ENCODE measurements at places on chromosomes 12 and 14.

GRCh38 chr12:117486840-117487659 is 125.6 kb upstream of the NOS1 start:
- DNase-seq, result no peak

- DNase-seq, result no peak
Measured at GRCh38 chr14:65169351-65169750, 67.0 kb upstream of the MAX start.

GRCh38 chr14:90445011-90445410 is 48.2 kb downstream of the CALM1 start:
- no peak for DNase-seq

DNA sequence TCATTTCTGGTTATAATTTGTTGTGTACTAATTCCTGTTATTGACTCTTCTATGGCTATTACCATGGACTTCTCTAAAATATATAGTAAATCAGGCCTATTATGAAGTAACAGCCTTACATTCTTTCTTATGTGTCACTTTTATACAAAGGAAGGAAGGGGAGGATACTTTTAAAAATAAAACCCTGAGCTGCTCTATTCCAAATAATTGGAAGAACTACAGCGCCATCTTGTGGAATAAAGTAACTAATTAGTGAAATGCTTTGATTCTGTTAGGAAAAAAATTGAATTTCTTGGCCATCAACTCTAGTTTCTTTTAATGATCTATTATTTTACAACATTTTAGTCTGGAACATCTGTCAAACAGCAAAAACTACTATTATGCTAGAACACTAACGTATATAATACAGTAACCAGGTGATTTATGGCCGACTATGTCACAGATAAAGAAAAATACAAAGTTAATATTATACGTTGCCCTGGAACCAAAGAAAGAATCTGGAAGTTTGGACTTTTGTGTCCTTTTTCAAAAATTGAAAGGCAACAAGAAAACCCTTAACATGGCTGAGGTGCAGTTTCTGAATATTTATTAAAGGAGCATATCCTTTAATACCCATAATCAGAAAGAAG is 55.0 kb upstream of the NELL2 start:
- DNase-seq, result peak; percentile 73

DNA sequence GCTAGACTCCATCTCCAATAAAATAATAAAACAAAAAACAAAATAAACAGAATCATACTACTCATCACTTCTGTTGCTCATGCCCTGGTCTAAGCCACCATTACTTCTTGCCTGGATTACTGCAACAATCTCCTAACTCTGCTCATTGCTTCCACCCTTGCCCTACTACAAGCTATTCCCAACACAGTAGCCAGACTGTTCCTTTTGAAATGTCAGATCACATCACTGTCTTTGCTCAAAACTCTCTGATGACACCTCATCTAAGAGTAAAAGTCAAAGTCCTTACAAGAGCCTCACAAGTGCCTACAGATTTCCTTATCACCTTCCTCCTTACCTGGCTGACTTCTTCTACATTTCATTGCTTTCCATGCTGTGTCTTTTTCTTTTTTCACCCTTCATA is 10.0 kb downstream of the FBXO33 start:
- no peak for DNase-seq

GRCh38 chr14:33435911-33436689 is 497.4 kb downstream of the NPAS3 start:
- DNase-seq, result peak; percentile 54

DNA sequence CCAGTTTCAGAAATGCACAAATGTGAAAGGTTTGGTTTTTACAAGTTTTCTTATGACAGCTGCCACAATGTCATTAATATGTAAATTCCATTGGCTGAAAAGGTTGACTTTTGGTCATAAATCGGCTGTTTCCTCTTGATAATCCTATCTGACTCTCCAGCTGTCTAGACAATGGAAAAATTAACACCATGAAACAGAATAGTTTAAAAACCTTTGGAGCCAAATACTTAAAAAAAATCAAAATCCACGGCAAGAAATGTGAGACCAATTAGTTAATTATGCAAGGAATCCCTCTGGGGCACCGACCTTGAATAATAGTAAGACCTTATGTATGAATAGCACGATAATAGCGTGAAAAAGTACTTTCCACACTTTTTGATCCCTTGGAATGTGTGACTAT is 138.0 kb downstream of the ZNF664 start:
- no peak for DNase-seq

GRCh38 chr12:91140026-91140931 is 29.0 kb upstream of the LUM start:
- no peak for DNase-seq

DNA sequence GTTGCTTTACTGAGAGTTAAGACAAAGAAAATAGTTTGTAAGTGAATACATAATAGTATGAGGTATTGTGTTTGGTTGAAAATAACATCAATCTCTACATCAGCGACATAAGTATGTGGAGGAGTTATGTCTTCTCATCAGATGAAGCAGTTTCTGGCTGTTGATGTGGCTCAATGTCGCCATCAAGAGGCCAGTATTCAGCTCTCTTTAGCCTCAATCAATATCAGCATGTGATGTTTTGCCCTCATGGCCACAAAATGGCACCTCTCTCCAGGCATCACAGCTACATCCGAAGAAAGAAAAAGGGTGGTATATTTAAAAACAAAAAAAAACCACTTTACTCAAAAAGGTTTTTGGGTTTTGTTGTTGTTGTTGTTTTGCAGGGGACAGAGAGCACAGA is 302.3 kb upstream of the TMEM132C start:
- DNase-seq, result no peak

- no peak for DNase-seq
Measured at GRCh38 chr12:3743803-3744202, 9.1 kb downstream of the CRACR2A start.

DNA sequence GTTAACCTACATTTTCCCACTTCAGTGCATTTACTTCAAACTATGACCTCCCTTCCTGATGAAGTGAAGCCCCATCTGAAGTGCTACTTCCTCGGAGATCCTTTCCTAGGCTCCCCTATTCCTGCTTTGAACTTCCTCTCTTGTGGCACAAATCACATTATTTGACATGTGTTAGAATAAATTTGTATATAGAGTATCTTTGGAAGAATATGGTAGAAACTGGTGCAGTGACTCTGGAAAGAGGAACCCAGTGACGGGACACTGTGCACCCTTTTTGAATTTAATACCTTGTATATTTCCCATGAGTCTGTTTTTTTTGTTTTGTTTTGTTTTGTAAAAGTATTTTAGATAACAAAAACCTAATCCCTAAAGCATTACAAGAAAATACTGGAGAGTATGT is 66.4 kb upstream of the SRSF5 start:
- no peak for DNase-seq

- no peak for DNase-seq
Measured at GRCh38 chr12:123763093-123763492, 992 bp downstream of the DNAH10 start.

- no peak for DNase-seq
Measured at GRCh38 chr12:132151145-132151765, 7.0 kb downstream of the NOC4L start.

GRCh38 chr12:116199160-116199706 is 78.3 kb downstream of the MED13L start:
- DNase-seq, result peak; percentile 43

GRCh38 chr12:49109641-49110463 is 795 bp downstream of the LMBR1L start:
- no peak for DNase-seq

DNA sequence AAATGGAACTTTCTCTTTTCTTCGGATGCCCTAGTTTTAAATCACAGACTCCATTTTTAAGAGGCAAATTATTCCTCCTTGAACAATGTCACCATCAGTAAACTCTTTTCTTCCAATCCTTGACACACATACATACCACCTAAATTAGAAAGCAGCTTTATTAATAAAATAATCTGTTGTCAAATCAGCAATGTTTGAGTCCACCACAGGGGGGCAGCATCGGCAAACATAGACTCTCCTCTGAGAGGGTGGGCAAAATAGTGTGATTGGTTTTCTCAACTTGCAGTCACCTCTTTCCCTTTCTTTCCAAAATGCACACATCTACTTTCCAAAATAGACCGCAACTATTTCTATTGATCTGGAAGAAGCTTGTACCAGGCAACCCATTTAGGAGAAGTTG is 438.4 kb upstream of the OR4E1 start:
- DNase-seq, result peak; percentile 3

DNA sequence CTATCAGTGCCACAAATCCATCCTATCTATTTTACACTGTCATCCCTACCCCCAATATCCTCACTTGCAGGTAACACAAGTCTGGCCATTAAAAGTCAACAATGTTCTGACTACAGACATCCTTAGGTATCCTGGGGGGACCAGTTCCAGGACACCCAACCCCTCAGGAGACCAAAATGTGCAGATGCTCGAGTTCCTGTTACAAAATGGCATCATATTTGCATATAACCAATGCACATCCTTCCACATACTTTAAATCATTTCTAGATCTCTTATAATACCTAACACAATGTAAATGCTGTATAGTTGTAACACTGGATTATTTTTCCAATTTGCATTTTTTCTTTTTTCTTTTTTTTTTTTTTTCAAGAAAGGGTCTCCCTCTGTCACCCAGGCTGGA is 6.9 kb downstream of the SYCP3 start:
- no peak for DNase-seq

GRCh38 chr12:109188108-109188712 is 71.8 kb downstream of the ACACB start:
- no peak for DNase-seq

- DNase-seq, result no peak
Measured at GRCh38 chr12:58247633-58248032, 306.3 kb downstream of the ATP23 start.

DNA sequence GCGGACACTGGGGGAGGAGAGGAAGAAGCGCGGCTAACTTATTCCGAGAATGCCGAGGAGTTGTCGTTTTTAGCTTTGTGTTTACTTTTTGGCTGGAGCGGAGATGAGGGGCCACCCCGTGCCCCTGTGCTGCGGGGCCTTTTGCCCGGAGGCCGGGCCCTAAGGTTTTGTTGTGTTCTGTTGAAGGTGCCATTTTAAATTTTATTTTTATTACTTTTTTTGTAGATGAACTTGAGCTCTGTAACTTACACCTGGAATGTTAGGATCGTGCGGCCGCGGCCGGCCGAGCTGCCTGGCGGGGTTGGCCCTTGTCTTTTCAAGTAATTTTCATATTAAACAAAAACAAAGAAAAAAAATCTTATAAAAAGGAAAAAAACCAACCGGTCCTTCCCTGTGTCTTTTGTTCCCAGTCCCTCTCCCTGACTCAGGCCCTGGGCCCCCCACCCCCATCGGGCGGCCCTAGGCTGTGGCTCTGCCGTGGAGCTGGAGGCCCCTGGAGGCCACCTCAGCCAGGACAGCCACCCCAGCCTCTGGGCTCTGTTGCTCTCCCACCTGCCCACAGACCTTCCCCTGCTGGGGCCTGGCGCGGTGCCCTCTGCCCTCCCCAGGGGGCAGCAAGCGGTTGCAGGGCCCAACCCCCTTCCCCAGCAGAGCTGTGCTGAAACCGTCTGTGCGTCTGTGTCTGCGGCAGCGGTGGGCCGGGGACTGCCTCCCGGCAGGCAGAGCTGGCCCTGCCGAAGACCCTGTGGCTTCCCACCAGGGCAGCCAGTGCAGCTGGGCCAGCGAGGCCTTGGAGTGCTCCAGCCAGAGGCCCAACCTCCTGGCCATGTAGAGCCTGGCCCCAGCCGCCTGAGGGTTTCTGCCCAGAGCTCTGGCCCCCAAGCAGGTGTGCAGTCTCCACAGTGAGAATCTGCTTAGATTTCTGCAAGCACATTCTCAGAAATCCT is 4.0 kb upstream of the CRIP2 start:
- no peak for DNase-seq

GRCh38 chr12:13496111-13496510 is 299.6 kb downstream of the EMP1 start:
- DNase-seq, result no peak

- no peak for DNase-seq
Measured at GRCh38 chr14:31229009-31229408, 21.4 kb upstream of the HECTD1 start.

- DNase-seq, result no peak
Measured at GRCh38 chr14:53912021-53912420, 44.6 kb downstream of the BMP4 start.

DNA sequence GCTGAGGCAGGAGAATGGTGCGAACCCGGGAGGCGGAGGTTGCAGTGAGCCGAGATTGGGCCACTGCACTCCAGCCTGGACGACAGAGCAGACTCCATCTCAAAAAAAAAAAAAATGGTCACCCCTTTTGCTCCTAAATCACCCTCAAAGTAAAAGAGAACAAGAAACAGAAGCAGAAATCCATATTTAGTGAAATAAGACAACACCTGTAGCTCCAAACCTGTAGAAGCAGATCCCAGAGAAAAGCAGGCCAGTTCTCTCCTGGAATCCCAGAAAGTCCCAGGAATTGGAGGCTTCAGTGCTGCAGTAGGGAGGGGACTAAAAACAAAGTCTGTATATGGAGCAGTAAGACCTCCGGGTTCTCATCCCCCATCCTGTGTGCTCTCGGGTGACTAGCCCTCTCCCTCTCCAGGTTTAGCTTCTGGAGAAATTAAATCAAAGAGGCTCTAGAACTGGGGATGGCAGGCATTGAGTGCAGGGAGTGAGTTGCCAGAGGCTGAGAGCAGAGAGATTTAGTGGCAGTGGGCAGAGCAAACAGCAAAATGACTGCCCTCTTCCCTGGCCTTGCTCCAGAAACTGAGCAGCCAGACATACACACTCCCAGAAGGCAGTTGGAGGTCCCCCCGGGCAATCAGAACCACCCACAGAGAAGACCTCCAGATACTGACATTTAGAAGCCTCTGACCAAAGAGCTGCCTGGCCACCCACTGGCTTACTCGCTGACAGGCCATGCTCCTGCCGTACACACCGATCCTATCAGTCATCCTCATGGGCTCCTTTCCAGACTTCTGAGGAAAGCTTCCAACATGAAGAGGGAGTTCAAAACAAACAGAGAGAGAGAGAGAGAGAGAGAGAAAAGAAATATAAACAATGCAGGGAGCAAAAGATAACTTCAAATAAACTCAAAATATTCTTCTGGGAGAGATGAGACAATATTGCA is 6.3 kb upstream of the MLXIP start:
- no peak for DNase-seq

- DNase-seq, result no peak
Measured at GRCh38 chr12:54182086-54182485, 6.7 kb downstream of the SMUG1 start.

DNA sequence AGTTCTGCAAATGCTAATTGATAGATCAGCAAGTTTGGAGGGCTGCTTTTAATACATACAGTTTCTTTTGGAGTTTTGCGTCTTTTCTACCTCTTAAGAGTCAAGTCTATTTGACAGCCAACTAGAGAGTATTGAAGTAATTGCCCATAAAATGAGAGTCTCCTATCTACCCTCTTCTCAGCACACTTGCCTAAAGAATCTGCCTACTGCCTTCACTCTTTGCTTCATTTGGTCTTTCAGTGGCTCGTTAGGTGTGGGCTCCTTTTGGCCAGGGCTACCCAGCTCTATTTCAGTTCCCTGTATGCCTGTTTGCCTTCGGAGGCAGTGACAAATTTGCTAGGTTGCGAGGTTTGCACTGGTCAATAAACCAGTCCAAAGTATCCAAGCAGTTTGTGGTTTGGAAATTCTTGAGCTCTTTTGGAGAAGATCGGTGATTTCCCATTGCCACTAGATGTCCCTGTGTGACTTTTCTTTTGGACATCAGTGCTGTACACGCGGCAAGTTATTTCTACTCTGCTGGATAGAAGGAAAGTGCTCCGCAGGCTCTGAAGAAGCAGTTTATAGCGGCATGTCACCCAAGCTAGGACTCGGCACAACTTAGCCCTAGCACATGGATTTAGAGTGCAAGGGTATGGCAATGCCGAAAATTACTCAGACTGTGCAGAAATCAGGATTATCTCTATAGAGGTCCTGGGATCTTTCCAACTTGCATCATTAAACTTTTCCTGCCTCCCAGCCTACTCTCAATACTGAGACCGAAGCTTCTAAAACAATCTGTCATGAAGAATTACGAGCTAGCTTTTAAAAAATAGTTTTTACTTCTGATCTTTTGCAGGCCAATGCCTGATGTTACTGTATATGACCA is 38.6 kb downstream of the MGST1 start:
- no peak for DNase-seq
